ENCODE measurements at places on chromosomes 2 and 18.
A peak's percentile ranks its signal among the peaks of the same experiment; 100 is the strongest.

DNA sequence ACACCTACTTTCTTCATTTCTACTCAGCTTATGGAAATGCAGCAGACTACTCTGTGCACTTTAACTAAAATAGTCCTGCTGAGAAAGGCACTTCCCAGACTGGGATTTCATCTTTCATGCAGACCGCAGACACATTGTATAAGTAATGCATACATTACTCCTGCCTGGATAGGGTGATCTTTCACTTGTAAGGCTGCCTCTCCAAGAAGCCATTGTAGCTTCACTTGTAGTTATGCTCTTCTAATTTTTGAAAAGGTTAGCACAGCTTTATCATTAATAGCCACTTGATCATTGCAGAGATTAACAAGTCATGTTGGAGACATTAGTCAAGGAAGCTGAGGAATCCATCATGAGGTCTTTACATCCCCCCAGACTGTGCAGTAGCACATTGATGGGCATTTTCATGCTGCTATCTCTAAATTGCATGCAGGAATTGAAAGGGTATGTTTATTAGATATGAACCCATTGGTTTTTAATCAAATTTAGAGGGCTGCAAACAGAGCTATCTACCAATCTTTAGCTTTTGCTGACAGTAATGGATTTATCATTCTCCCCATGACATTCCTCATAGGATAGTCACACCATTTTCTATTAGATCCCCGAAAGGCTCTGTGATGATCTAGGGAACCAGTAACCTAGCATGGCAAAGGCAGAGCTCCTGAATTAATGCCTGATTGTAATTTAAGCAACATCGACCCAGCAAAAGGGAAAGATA, 1074.7 kb upstream of the NXPH2 start:
- DNase-seq: no peak

DNA sequence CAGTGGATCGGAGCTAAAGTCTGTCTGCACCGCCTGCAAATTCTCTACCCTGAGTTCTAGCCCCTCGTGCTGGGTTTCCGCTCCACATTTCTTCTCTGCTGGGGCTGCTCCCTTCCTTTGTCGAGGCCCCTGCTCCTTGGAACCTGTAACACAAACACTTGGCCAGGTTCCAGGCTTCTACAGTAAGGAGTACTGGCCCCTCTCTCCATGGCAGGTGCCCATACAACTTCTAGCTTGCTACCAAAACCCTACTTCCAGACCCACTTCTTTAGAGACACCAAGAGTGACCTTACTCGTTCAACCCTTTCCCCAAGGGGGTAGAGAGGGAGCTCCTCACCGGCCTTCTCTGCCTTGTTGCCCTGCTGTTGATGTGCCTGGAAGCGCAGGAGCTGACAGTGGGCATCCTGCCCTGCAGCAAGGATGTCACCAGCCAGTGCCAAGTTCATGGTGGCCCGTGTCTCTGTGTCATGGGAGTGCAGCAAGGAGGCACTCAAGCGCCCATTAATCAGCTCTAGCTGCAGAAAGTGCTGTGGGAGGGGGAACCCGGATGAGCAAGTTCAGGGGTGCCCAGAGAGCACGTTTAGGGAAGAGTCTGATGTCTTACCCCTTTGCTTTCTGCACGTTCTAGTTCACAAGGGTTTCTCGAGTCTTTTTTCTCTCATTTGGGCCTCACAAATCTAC, 1.1 kb downstream of the PREB start:
- DNase-seq: no peak

DNA sequence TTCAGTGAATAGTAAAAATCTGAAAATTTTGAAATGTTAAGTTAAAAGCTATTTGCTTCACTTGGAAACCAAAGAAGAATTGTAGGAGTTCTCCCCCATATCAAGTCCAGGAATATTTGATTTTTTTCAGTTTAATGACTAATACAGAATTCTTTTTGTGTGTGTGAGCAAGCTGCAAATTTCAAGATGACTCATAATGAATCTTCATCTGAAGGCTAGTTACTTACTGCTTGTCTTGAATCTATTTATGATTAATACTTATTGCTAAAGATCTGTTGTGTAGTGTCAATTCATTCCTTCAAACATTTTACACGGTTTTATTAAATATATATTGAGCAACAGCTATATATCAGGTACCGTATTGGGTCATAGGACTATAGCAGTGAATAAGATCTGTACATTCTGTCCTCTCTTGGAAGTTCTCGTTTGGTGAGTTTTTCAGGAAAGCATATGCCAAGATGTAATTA, 47.8 kb upstream of the CAVIN2 start:
- peak; percentile 59 for DNase-seq

DNA sequence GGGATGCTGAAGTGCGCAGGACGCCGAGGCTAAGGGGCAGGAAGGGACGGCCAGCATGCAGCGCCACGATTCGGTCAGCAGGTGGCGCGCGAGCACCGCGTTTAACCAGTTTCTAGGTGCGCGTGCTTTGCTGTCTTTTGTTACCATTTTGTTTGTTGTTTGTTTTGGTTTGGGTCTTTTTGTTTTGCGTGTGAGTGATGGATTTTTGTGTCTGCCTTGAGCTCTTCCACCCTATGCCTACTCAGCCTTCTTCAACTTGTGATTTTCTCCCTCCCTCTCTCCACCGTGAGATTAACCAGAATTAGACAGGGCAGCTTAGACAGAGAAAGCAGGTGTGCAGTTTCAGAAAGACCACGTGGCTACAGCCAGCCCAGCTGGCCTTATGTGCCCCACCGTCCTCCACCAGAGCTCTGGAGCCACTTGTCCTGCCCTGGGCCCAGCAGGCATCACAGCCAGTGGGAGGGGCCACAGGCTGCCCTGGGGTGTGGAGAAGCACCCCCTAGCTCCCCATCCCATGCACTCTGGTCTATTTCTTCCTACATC, 180.2 kb downstream of the RNF144A start:
- no peak for DNase-seq

GRCh38 chr2:64035072-64035942, 16.1 kb upstream of the VPS54 start:
- no peak for DNase-seq

GRCh38 chr2:105396254-105397024, 2.4 kb downstream of the FHL2 start:
- DNase-seq: peak; percentile 98

All from BJ (cell line).